BJ (cell line): ENCODE measurements at places on chromosomes 7 and 10.

DNA sequence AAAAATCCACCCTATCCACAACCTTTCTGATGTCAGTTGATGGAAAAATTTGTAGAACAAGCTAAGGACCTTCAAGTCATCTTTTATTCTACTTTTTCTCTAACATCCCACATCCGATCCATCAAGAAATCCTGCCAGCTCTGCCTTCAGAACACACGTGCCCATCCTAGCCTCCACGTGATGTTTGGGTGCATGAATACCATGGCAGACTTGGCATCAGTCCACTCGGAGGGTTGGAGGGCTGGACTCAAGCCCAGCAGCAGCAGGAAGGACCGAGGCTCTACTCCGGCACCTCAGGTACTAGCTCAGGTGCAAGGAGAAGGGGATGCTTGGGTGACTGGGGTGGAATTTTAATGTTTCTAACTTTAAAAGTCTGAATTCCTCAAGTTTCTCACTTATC is 428.6 kb downstream of the DPP6 start:
- no peak for DNase-seq

- DNase-seq = no peak
Observed at GRCh38 chr10:77866598-77866997, 60.0 kb downstream of the DLG5 start.

- DNase-seq = peak; percentile 26
Observed at GRCh38 chr7:44257618-44258422, 57.0 kb downstream of the YKT6 start.

DNA sequence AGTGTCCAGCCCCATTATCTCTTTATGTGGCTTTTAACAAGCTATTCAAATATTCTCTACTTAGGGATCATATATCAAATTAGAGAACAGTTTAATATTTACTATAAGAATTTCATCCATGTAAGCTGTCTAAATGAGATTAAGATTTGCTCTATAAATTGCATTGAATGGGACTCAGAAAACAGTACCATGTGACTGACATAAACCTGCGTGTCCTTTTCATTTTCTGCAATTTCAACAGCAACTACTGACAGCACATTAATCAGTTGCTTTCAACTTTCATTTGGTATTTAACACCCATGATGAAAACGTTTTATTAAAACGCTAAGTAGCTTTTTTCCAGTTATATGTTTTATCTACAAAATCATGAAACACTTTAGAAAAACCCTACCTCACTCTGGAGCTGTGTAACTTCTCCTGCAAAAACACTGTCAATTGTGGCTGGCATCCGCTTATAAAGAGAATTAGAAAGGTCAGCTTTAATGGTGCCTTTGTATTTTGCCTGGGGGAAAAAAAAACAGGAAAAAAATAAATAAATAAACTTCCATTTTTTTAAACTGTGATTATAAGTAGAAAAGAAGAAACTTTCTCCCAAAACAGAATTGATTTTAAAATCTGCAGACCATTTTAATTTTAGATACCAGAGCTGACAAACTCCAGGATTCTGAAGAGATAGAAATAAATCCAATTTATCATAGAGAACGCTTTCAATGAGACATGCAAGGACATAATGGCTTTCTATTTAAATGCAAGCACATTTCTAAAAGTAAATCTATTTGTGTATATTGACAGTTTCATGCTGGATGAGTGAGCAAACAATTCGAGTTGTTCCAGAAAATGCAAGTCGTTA is 9.2 kb downstream of the NEBL start:
- DNase-seq = no peak

DNA sequence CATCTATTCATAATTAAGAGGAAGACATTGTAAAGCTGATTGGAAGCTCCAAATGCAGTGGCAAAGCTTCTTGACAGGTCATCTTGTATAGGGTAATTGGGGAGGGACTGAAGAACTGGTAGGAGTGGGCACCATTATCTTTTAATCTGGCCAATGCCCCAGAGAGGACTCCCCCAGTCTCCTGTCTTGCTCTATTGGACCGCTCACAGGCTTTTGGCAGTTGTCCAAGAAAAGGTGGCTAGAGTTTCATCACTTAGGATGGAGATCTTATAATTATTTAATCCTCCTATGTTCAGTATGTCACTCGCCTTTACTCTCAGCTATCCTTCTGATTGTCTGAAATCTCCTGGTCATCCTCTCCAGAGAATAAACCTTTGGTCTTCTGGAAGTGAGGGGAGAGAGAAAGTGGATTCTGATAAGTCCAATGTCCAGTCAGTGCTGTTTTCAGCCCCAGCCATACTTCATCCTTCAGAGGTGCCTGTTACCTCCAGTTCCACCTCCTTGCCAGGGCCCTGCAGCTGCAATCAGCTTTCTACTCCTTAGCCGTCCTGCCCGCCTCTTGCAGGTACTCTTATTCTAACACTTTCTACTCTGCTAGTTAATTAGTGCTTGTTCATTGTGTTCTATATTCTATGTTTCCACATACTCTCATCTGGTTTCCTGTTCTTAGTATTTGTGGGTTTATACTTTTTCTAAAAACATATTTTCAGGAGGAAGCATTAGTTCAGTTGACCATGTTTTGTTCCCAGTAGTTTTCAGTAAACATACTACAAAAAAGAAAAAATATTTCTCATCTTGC is 241.6 kb downstream of the NSUN6 start:
- DNase-seq = no peak
